ENCODE measurements at places on chromosomes 12 and 14.

- DNase-seq = no peak
These were observed at the start of gene BAZ1A for GRCh38 chr14:34875031-34875922. Gene BAZ1A (minus strand): TSS chr14:34875360. CDS start chr14:34874604, 756 bp downstream.

- DNase-seq = no peak
These were observed 42.1 kb downstream of the SEC23A start for GRCh38 chr14:39060818-39061437.

- no peak for DNase-seq
These were observed 39.1 kb downstream of the DDHD1 start for GRCh38 chr14:53113989-53114388.

- DNase-seq = no peak
These were observed 14.8 kb upstream of the SLC4A8 start for GRCh38 chr12:51409846-51410245.

DNA sequence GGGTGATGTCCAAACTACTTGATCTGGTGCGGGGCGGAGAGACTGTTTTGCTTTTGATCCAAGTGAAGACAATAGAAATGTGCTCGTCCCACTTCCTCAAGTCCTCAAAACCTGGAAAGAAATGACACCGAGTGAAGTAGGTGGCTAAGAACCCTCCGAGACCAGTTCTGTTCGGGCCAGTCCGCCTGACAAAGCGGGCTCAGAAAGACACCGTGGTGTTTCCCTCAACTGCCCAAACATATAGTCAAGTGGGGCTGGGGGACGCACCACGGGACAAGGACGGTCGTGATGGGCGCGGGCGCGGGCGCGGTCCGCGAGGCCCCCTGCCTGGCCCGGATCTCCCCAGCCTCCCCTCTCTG, 1.6 kb downstream of the PHLDA1 start:
- DNase-seq = no peak

DNA sequence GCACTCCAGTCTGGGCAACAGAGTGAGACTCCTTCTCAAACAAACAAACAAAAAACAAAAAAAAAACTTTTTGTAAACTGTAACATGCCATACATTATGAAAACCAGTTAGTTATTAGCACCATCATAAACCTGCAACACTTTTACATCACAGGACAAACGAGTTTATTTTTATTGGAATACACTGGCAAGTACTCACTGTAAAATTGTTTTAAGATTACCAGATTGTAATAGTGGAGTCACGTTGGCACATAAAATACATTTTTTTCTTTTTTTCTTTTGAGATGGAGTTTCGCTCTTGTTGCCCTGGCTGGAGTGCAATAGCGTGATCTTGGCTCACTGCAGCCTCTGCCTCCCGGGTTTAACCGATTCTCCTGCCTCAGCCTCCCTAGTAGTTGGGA, 15.7 kb downstream of the FKBP3 start:
- no peak for DNase-seq

DNA sequence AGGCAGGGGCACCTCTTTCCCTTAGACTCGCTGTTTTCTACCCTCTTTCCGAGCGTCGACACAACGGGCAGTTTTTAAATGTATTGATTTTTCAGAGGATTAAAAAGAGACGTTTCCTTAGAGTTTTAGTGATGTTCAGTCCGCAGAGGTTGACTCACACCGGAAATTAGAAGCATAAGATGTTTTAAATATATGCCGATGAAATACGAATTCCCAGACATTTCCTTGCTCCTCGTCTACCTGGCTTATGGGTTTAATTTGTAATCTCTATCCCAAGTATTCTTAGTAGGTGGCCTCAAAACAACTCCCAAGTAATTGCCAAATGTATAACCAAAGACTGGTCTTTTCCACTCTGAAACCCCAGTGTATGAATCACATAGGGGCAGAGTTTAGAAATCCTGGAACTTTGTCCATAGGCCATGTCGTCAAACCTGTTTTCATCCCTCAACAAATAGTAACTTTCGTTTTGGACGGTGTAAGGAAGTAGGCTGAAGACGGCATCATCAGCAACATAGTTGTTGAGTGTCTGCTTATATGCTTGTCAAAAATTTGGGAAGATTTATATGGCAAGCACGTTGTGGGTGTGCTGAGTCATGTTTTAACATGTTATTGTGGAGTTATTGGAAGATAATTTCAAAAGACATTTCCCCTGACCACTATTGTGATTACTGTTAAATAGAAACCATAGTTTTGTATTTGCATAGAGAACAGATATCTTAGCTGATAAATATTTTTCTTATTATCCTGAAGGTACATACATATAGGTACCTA, 824 bp downstream of the TBK1 start:
- DNase-seq = no peak

GRCh38 chr14:20427231-20428009, 8.5 kb downstream of the KLHL33 start:
- no peak for DNase-seq

DNA sequence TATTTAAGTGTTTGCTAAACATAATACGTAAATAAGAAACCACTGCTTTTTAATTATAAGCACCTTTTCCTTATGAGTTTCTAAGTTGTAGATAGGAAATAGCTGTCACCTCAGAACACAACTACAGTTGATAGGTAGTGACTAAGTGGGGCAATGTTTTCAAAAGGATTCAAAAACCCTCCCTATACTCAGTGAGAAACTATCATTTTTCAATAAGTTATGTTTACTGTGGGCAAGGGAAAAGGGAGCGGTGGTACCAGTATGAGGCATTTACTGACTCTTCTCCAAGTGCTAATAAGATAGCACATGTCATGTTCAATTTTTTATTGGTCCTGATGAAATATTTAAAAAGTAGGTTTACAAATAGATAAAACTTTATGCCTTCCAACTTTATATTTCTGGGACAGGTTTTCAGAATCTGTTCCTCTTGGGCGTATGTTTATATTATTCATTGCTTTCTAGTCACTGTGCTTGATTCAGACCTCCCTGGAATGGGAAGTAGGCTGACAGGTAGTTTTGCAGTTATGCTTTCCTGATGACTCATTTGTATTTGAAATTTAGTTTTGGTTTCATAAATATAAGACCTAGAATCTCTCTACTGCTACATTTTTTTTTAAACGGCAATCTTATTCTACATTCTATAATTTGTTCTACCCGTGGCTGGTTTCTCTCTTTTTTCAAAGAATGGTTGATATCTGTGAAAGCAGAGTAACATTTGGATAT, 153.1 kb downstream of the TMEM117 start:
- DNase-seq = no peak

GRCh38 chr12:65935906-65936901, 111.9 kb downstream of the HMGA2 start:
- DNase-seq = no peak

GRCh38 chr14:92653162-92653651, 95.2 kb downstream of the LGMN start:
- DNase-seq = no peak

GRCh38 chr14:71380271-71380670, 473.0 kb downstream of the PCNX1 start:
- DNase-seq = no peak

- DNase-seq = no peak
These were observed 36.2 kb upstream of the TUBA1C start for GRCh38 chr12:49228653-49229052.

- no peak for DNase-seq
These were observed 68.7 kb upstream of the KRAS start for GRCh38 chr12:25319233-25319984.

DNA sequence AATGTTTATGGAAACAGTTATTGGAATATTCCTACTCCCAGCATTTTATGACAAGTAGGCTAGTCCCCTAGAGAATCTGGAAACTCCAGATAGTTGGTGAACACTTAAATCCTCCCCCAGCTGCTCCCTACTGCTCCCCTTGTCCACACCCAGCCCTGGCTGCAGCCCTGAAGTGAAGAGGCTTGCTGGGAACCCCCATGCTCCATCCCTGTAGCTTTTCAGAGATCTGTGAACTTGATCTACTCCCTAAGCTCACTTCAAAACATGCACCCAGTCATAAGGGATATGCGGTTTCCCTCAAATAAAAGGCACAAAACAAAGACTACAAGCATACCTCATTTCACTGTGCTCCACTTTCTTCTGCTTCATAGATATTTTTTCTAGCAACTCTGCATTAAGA, 33.2 kb downstream of the EGLN3 start:
- no peak for DNase-seq
